ENCODE measurements at places on chromosomes 12 and 14.

- no peak for DNase-seq
Measured at GRCh38 chr12:66813137-66813892, 134.4 kb upstream of the GRIP1 start.

DNA sequence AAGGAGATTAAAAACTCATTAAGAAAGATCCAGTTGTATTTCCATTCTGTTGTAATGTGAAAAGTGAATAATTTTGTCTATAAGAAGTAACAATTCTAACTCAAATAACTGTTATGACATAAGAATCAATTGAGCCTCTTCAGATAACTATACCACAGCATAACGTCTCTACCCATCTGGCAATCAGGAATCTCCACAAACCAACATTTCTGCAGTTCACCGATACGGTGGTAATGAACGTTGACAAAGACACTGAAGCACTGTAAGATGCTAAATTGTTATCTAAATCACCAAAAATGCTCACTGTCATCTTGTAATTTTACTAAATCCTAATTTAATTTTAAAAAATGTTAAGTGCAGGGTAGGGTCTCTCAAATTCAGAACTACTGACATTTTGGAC lies 130.9 kb upstream of the USP15 start:
- no peak for DNase-seq

DNA sequence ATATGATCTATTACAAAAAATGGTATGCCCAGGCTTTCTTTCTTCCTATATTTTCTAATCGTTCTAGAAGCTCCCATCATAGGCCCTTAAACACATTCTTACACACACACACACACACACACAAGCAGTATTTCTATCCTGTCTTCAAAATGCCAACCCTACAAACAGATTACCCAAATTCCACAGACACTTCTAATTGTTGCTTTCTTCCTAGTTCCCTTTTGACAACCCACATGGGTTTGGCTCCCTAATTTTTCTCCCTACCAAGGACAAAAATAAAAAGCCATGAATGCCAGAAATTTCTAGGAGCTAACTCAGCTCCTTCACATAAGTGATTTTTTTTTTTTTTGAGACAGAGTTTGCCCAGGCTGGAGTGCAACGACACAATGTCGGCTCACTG lies 60.3 kb upstream of the NTF3 start:
- no peak for DNase-seq

GRCh38 chr12:19548834-19549233 lies 109.5 kb downstream of the AEBP2 start:
- DNase-seq, result no peak

- DNase-seq, result no peak
Measured at GRCh38 chr12:108640802-108641445, 7.2 kb upstream of the SELPLG start.

- no peak for DNase-seq
Measured at GRCh38 chr12:49936925-49937324, 13.6 kb upstream of the AQP2 start.

GRCh38 chr14:68894802-68895703 lies 84.0 kb downstream of the ACTN1 start:
- DNase-seq, result no peak

DNA sequence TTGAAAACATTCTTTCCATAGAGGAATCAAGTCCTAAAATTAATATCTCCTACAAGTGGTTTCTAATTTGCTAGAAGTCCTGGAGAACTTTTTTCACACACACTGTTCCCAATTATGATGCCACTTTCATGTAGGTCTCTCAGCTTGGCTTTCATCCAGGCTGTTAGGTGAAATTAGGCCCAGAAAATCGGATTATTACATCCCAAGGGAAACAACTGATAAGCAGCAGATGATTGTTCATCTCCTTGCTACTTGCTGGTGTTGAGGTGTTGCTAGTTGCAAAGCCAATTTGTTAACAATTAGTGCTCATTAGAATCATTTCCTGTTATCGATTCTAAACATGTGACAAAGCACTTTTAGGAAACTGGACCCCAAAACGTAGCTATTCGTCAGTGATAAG lies 248.0 kb downstream of the PDZRN4 start:
- DNase-seq, result no peak

DNA sequence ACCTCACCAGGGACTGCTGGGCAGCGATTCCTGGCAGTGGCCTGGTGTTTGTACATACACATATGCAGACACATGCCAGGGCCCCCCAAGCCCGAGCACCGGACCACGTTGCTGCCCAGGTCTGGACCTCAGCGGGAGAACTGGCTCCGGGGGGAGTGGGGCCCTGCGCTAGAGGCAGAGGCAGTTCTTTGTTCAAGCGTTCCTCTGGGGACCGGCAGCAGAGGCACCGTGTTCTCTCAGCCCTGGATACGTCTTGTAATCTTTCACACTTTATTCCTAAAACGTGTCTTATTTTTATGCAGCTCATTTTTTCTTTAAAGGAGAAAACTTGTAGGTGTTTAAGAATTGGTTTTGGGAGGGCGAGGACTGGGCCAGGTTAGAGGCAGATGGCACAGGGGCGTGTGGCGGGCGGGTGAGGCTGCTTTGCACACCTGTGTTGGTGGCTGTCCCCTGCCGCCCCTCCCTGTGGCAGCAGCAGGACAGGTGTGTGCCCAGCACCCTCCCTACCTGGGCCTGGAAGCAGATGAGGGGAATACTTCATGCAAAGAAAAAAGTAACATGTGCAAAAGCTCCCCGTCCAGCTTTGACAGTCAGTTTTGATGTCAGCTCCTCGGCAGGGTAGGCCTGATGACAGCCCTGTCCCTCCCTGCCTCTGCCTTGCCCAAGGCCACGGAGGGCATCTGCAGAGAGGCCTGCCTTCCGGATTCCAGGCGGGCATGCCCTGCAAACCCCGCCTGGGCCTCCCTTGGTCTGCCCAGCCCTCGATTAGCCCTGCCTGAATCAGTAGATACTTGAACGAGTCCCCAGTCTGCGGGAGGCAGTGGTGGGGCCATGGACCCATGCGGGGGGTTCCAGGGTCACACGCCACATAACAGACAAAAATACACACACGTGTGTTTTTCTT lies 7.0 kb upstream of the PUS1 start:
- DNase-seq, result no peak

GRCh38 chr12:49019120-49019430 lies 499 bp upstream of the PRKAG1 start:
- DNase-seq, result no peak

- DNase-seq, result no peak
Measured at GRCh38 chr12:68154779-68155178, 4.8 kb downstream of the IFNG start.

GRCh38 chr12:89126712-89127111 lies 225.6 kb downstream of the DUSP6 start:
- no peak for DNase-seq

DNA sequence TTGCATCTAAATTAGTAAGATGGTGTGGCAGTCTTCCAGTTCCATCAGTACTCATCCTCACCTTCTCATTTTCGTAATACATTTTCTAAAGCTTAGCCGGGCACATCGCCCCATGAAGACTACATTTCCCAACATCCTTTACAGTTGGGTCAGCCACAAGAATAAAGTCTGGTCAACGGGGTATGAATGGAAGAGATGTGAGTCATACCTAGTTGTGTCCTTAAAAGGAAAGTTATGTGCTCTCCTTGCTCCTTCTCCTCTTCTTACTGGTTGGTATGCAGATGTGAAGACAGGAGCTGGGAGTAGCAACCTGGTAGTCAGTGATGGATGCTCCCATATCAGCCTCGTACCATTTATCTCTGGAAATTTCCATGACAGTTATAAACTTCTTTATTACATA lies 35.9 kb upstream of the EGLN3 start:
- DNase-seq, result no peak

- peak; percentile 13 for DNase-seq
Measured at GRCh38 chr14:54566410-54567223, at the start of gene SAMD4A. TSS of gene SAMD4A (plus strand) at chr14:54567128. CDS start at chr14:54567917, 789 bp downstream.

- DNase-seq, result no peak
Measured at GRCh38 chr12:26798640-26799039, 34.4 kb downstream of the ITPR2 start.

DNA sequence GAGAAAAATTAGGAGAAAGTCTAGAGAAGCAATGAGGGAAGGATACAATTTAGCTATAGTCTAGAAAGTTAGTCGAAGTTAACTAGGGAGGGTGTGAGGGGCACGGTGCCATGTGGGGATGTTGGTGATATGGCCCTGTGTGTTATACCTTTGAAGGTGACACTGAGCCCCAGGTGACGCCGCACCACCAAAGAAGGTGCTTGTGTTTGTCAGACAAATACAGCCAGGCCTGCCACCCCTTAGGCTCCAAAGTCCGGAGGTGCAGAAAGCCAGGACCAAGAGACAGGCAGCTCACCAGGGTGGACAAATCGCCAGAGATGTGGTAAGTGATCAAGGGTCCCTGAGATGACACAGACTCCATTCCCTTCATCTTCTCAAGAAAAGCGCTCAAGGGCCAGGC lies 1.1 kb downstream of the C1S start:
- no peak for DNase-seq

GRCh38 chr14:24435192-24435810 lies 5.5 kb downstream of the KHNYN start:
- no peak for DNase-seq

- DNase-seq, result no peak
Measured at GRCh38 chr12:89019439-89020120, 332.7 kb downstream of the DUSP6 start.

DNA sequence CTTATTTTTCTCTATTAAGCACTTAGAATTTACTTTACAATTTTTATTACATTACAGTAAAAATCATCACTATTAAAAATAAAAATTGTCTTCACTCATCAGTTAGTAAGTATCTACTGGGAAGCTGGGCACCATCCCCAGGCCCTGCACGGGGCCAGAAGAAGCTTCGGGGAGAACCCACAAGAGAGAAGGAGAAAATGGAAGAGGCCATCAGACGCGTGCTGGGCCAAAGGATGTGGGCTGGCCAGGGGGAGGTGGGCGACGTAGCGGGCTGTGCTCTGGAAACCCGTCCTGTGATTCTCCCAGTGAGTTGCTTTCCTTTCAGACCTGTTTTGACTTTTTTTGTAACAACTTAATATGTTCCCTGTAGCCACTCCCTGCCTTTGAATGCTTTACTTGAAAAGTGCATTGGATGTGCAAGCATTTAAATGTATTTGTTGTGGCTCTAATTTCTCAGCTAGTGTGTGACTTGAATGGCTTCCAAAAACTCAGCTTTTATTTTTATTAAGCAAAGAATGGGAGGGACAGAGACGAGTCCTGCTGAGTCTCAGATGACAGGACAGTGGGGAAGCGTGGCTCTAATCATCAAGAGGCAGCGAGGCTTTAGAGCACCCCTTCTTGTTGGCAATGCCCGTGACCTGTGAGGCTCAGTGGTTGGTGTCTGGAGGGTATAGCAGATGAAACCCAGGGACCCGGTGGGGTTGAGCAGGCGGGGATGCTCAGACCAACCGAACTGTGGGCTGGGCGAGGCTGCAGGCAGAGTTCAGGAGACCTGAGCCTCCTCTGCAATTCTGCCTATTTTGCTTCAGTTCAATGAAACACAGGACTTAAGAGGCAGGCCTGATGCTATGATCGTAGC lies 38.8 kb downstream of the SYNE3 start:
- no peak for DNase-seq

GRCh38 chr12:132006056-132006680 lies 56.4 kb downstream of the EP400 start:
- no peak for DNase-seq

DNA sequence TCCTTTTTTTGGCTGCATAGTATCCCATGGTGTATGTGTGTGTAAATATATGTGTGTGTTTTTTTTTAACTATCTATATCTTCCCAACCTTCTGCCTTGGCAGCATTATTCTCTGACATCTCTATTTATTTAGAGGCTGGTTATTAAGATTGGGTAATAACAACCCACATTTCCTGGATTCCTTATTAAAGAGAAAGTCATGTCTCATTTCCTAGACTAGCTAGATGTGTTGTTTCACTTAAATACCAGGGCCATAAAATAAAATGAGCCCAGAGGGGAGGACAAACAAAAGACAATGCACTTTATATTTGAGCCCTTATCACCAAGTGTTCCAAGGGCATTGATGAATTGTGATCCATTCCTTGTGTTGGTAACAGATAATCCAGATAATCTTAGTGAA lies 169.1 kb downstream of the SLC5A8 start:
- no peak for DNase-seq

GRCh38 chr14:71372411-71372838 lies 465.2 kb downstream of the PCNX1 start:
- DNase-seq, result no peak

GRCh38 chr14:56703947-56704346 lies 106.3 kb downstream of the OTX2 start:
- no peak for DNase-seq

All from stimulated activated CD8-positive, alpha-beta memory T cell treated with anti-CD3 and anti-CD28 coated beads, Interleukin-15, amount 100 ng/mL, for 24 hours (primary cell).